A549 treated with ZK216348 at 1 μM for 4 hours (cell line): ENCODE measurements at places on chromosomes 16 and 17. TPM values are rescaled to one million over a fixed set of nuclear protein-coding genes. Genes with fewer than 3 reads are reported as not detected.

TMEM92 gene
- 18.3 to 24.2 TPM (median 20.8 TPM) in 5 replicates for total RNA-seq

TPSAB1 gene
- not detected in 5 replicates for total RNA-seq

SPN gene
- 0.08 TPM in 1 of 5 replicates, not detected in the others for total RNA-seq

CCL7 gene
- 0.65 TPM in 1 of 5 replicates, not detected in the others for total RNA-seq

NPW gene
- 0.65 to 1.6 TPM (median 1.1 TPM) in 4 of 5 replicates, not detected in the other for total RNA-seq

TM4SF5 gene
- 0.44 to 1.2 TPM (median 0.78 TPM) in 5 replicates for total RNA-seq

SLC46A1 gene
- total RNA-seq = 13.8 to 24.9 TPM (median 20.2 TPM) in 5 replicates
